ENCODE measurements at places on chromosomes 1 and 21. TPM values are rescaled to one million over a fixed set of nuclear protein-coding genes. Genes with fewer than 3 reads are reported as not detected.

C1orf210 gene
- total RNA-seq = not detected

KNCN gene
- total RNA-seq = not detected

FCGR2B gene
- total RNA-seq = not detected

WNT3A gene
- not detected for total RNA-seq

GRCh38 chr1:31651089-31651420, 6.4 kb upstream of the PEF1 start:
- peaks cover 2% of the 10 kb centered on the region for H3K4me1 ChIP-seq
- peaks cover 36% of the 10 kb centered on the region for H3K36me3 ChIP-seq
- DNase-seq = peak; percentile 59
- no peaks in the 10 kb centered on the region for H3K27me3 ChIP-seq

NBPF6 gene
- total RNA-seq = not detected

GRCh38 chr1:19197845-19198244, 12.2 kb downstream of the UBR4 start:
- peaks cover 56% of the 10 kb centered on the region for H3K36me3 ChIP-seq
- no peak overlapping the region for H3K4me3 ChIP-seq
- H3K27me3 ChIP-seq = no peaks in the 10 kb centered on the region
- H3K27ac ChIP-seq = no peak overlapping the region

MAP3K7CL gene
- total RNA-seq = 25.3 TPM

DNA sequence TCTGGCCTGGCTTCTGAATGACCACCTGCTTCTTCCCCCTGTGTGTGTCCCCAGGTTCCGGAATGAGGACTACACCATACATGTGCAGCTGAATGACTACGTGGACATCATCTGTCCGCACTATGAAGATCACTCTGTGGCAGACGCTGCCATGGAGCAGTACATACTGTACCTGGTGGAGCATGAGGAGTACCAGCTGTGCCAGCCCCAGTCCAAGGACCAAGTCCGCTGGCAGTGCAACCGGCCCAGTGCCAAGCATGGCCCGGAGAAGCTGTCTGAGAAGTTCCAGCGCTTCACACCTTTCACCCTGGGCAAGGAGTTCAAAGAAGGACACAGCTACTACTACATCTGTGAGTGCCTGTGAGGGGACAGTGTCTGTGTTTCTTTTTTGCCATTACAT, 3.6 kb downstream of the EFNA1 start:
- DNase-seq = no peak
- peaks cover 26% of the 10 kb centered on the region for H3K27me3 ChIP-seq
- no peak overlapping the region for H3K4me3 ChIP-seq
- peaks cover 6% of the 10 kb centered on the region for H3K36me3 ChIP-seq

GRCh38 chr1:53060579-53060978, 1.4 kb upstream of the PODN start:
- peaks cover 13% of the 10 kb centered on the region for H3K4me1 ChIP-seq
- no peaks in the 10 kb centered on the region for H3K36me3 ChIP-seq
- peaks cover 2% of the 10 kb centered on the region for H3K27me3 ChIP-seq
- no peak overlapping the region for H3K4me3 ChIP-seq
- H3K27ac ChIP-seq = peak overlapping the region; percentile 43
- DNase-seq = peak; percentile 81

GRCh38 chr1:201299968-201300367, 16.7 kb downstream of the PKP1 start:
- H3K4me1 ChIP-seq = no peaks in the 10 kb centered on the region
- H3K4me3 ChIP-seq = no peak overlapping the region
- H3K27me3 ChIP-seq = peaks cover 61% of the 10 kb centered on the region
- H3K27ac ChIP-seq = no peak overlapping the region
- peak; percentile 4 for DNase-seq
- H3K36me3 ChIP-seq = no peaks in the 10 kb centered on the region

DNA sequence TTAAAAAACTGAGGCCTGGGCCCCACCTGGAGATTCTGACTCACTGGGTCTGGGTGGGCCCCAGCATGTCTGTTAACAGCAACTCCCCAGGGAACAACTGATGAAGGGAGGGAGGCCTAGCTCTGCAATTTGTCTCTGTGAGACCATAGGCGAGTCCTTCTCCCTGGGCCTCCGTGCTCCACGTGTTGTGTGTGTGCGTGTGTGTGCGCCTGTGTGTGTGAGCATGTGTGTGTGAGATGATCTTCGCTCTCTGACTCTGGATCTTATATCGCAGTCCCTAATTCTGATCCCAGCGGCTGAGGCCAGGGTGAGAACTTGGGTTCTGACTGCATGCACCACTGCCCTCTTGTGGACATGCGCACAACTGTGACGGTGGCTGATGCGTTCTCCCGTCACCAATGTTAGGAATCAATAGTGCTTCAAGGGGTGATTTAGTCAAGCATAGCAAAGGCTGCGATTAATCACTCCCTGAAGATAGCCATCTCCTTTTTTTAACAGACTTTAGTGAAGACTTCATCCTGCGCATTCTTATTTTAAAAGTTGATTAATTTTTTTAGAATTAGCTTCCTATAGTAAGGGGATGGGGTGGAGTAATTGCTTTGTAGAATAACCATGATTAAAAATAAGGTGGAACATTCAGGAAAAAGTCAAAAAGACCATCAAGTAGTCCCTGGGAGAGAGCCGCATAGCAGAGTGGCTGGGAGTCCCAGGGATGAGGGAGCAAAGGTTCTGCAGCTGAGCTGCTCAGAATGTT, 62.4 kb upstream of the USP24 start:
- H3K4me3 ChIP-seq = no peak overlapping the region
- peaks cover 6% of the 10 kb centered on the region for H3K4me1 ChIP-seq
- H3K27ac ChIP-seq = no peak overlapping the region
- H3K36me3 ChIP-seq = no peaks in the 10 kb centered on the region
- DNase-seq = peak; percentile 78

UBXN10 gene
- total RNA-seq = not detected

GRCh38 chr1:918353-918752, 5.4 kb upstream of the SAMD11 start:
- no peak overlapping the region for H3K4me3 ChIP-seq
- peaks cover 2% of the 10 kb centered on the region for H3K36me3 ChIP-seq

- H3K4me3 ChIP-seq = no peak overlapping the region
- DNase-seq = no peak
- H3K4me1 ChIP-seq = peaks cover 2% of the 10 kb centered on the region
- no peaks in the 10 kb centered on the region for H3K27me3 ChIP-seq
Measured at GRCh38 chr1:216500273-216500967, 77.2 kb upstream of the USH2A start.

LENEP gene
- total RNA-seq = not detected

DNA sequence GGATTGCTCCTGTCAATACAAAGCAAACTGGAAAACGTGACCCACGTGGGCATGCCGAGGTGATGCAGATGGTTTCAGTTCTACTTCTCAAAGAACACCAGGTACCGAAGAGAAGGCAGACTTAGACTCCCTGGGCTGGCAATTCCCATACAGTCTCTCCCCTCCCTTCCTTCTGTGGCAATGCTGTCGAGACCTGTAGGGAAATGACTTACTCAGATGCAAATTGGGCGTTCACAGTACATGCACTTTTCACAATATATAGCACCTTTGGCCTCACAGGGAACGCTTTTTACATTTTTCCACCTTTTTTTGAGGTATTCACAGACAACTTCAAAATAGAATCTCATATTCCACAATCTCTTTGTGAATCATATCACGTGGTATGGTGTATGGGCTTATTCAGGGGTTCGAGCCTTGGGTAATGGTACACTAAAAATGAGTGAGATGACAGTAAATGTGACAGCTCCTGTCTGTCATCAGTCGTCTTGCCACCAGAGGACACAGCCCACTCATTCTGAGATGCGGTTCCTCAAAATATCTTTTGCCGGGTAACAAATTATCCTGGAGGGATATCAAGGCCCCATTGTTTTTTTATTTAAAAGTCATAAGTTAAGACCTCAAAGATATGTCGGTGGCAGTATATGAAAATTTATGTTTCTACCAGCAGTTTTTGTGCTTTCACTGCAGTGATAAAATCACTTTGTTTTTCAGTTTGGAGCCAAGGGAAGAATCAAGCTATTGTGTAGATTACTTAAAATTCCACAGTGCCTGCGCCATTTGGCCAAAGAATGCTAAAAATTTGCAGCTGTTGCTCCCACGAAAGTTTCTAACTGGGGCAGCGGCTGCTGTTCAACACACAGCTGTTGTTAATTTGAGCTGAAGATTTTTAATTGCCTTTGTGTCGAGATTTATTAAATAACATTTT, 168.4 kb downstream of the ZZZ3 start:
- no peaks in the 10 kb centered on the region for H3K27me3 ChIP-seq
- peak overlapping the region; percentile 98 for H3K27ac ChIP-seq
- H3K4me3 ChIP-seq = no peak overlapping the region
- DNase-seq = peak; percentile 86
- H3K36me3 ChIP-seq = no peaks in the 10 kb centered on the region
- peaks cover 28% of the 10 kb centered on the region for H3K4me1 ChIP-seq

C8A gene
- total RNA-seq = not detected

TNFAIP8L2 gene
- not detected for total RNA-seq

GRCh38 chr1:53949023-53949990, 3.2 kb downstream of the LRRC42 start:
- DNase-seq = peak; percentile 51
- H3K27ac ChIP-seq = no peak overlapping the region
- H3K4me1 ChIP-seq = peaks cover 10% of the 10 kb centered on the region

DNA sequence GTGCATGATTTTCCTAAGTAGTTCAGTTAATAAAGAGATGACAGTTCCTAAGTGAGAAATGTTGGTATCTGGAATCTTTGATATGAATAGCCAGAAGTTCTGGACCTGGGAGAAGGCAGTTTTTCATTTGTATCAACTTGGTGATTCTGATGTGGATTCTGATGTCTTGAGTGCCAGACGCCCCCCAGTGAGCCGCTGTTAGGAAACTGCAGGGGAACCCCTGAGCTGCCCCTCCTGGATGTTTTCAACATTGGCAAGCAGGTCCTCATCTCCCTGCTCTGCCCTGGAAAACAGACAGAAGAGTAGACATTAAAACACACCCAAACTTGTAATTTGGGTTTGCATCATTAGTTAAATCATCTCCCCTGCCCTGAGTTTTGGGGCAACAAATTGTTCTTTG, 7.4 kb downstream of the ETS2 start:
- no peak for DNase-seq
- H3K27me3 ChIP-seq = no peaks in the 10 kb centered on the region
- H3K36me3 ChIP-seq = peaks cover 69% of the 10 kb centered on the region
- H3K4me1 ChIP-seq = peaks cover 27% of the 10 kb centered on the region
- no peak overlapping the region for H3K27ac ChIP-seq

CD48 gene
- total RNA-seq = not detected

DNA sequence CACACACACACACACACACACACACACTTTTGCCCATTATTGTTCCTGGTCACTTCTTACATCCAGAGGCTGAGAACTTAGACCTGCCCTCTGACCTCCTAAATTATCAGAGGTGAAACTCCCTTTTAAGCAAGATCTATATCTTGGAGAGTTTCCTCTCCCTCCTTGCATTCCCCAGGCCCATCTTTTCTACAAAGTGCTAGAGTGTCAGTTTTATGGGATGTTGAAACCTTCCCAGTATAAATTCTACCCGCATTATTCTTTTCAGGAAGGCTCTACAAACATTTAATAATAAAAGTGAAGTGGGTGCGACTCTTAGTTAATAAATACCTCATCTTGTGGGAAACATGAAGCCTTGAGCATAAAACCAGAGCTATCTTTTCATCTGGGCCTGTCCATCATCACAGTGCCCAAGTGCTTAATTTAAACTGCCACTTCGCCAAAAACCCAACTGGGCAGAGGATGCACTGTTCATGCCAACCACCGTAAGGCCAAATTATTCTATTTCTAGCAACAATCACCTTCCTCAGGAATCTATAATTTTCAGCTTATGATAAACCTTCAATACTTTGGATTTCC, 458.2 kb upstream of the RUNX1 start:
- H3K4me1 ChIP-seq = peaks cover 9% of the 10 kb centered on the region
- H3K4me3 ChIP-seq = no peak overlapping the region
- no peak for DNase-seq
- H3K36me3 ChIP-seq = no peaks in the 10 kb centered on the region

GRCh38 chr21:43287795-43288755, 119.3 kb downstream of the CRYAA start:
- H3K4me1 ChIP-seq = no peaks in the 10 kb centered on the region
- no peaks in the 10 kb centered on the region for H3K36me3 ChIP-seq
- H3K4me3 ChIP-seq = no peak overlapping the region
- H3K27ac ChIP-seq = no peak overlapping the region
- peaks cover 11% of the 10 kb centered on the region for H3K27me3 ChIP-seq

GRCh38 chr1:200247518-200247917, 162.3 kb downstream of the ZNF281 start:
- peaks cover 6% of the 10 kb centered on the region for H3K4me1 ChIP-seq
- no peak overlapping the region for H3K27ac ChIP-seq
- H3K4me3 ChIP-seq = no peak overlapping the region

- H3K4me3 ChIP-seq = no peak overlapping the region
- H3K4me1 ChIP-seq = peaks cover 2% of the 10 kb centered on the region
- peaks cover 2% of the 10 kb centered on the region for H3K27me3 ChIP-seq
- no peak for DNase-seq
- H3K27ac ChIP-seq = no peak overlapping the region
- no peaks in the 10 kb centered on the region for H3K36me3 ChIP-seq
Measured at GRCh38 chr1:30198451-30198760, 525.0 kb downstream of the MATN1 start.

SLAMF9 gene
- total RNA-seq = 0.28 TPM

ZSCAN20 gene
- 11.1 TPM for total RNA-seq

DDAH1 gene
- total RNA-seq = 94.5 TPM

ATP6V1G3 gene
- not detected for total RNA-seq

- no peak overlapping the region for H3K27ac ChIP-seq
- no peaks in the 10 kb centered on the region for H3K27me3 ChIP-seq
- H3K4me1 ChIP-seq = peaks cover 3% of the 10 kb centered on the region
- H3K36me3 ChIP-seq = no peaks in the 10 kb centered on the region
Measured at GRCh38 chr1:94027721-94028515, 93.0 kb downstream of the ABCA4 start.

RPE65 gene
- under 0.01 TPM for total RNA-seq

DNA sequence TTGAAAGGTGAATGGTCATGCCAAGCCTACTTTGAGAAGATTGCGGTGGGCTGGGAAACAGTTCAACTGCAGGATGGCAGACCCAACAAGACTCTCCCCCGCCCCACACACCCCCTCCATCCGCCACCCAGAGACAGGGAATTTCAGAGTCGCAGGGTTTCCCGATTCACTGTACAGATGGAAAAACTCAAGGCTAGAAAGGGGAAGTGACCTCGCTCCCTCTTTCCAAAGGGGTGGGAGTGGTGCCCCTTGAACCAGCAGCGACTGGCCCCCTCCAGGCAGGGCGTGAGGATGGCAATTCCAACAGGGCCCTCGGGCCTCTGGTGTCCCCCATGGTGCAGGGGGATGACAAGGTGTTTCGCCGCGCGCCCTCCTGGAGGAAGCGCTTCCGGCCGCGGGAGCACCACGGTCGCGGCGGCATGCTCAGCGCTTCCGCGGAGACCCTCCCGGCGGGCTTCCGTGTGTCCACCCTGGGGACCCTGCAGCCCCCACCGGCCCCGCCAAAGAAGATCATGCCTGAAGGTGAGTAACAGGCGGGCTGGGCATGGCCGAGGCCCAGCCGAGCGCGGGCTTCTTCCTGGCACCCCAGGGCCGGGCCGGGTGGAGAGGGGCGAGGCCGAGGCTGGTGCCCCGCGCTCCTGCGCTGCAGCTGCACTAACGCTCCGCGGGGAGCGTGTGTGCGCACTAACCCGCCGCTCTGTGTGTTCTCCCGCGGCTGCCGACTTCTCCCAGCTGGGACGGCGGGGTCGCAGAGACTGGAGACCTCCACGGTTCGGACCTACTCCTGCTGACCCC, 10.4 kb downstream of the MYOG start:
- no peak for DNase-seq
- no peak overlapping the region for H3K27ac ChIP-seq
- no peaks in the 10 kb centered on the region for H3K4me1 ChIP-seq
- no peak overlapping the region for H3K4me3 ChIP-seq

- DNase-seq = peak; percentile 41
- H3K36me3 ChIP-seq = peaks cover 7% of the 10 kb centered on the region
- H3K27ac ChIP-seq = no peak overlapping the region
- no peaks in the 10 kb centered on the region for H3K27me3 ChIP-seq
Measured at GRCh38 chr1:200837931-200838571, 34.7 kb upstream of the GPR25 start.

PRELP gene
- not detected for total RNA-seq
